Stimulated activated CD8-positive, alpha-beta memory T cell treated with anti-CD3 and anti-CD28 coated beads, Interleukin-15, amount 100 ng/mL, for 24 hours (primary cell): ENCODE measurements at places on chromosomes 4 and X.

DNA sequence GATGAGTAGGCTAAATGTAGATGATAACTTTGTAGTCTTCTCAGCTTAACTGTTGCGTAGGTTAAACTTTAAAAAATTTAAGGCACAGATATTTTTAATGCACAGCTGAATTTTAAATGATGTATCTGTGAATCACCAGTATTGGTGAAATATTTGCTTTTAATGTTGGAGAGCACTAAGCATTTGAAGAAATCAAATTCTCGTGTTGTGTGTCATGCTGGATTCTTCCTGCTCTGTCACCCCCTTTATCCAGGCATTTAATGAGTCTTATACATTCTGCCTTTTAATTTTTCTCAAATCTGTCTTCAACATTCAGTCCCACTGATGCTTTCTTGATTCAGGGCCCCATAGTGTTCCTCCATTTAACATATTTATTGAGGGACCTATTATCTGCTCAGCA lies 76.7 kb downstream of the SLC4A4 start:
- no peak for DNase-seq

DNA sequence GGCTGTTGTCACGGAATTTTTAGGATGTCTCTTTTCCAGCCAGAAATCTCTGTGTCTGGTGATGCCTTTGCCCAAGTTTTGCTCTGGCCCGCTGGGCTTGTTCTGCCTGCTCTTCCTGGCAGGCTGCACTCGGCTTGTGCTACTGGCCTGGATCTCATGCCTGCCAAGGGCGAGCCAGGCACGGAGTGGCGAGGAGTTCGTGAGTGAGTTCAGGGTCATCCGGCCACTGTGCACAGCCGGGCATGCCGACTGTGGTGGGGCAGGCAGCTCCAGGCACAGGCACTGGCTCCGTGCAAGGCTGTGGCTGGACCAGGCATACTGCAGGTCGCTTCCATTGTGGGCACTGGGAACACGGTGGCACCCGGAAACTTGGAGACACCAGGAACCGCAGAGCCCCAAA lies 129.1 kb downstream of the ARHGAP10 start:
- no peak for DNase-seq

GRCh38 chrX:314781-315595 lies 3.6 kb downstream of the GTPBP6 start:
- DNase-seq = no peak

DNA sequence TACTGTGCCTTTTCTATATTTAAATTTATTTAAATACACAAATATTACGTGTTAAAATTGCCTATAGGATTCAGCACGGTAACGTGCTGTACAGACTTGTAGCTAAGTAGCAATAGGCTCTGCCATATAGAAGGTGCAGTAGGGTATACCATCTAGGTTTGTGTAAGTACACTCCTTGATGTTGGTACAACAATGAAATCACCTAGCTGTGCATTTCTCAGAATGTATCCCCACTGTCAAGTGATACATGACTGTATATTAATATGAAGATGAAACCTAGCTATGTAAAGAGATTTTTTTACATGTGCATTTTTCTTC lies 431.2 kb downstream of the KCTD8 start:
- no peak for DNase-seq
